Stimulated activated CD4-positive, alpha-beta T cell treated with anti-CD3 and anti-CD28 coated beads, Interleukin-4, amount 100 ng/mL, for 1 hour (primary cell): ENCODE measurements at places on chromosomes 6 and 20.

- no peak for DNase-seq
These were observed 8.2 kb downstream of the ZFAND3 start for GRCh38 chr6:37827603-37828265.

DNA sequence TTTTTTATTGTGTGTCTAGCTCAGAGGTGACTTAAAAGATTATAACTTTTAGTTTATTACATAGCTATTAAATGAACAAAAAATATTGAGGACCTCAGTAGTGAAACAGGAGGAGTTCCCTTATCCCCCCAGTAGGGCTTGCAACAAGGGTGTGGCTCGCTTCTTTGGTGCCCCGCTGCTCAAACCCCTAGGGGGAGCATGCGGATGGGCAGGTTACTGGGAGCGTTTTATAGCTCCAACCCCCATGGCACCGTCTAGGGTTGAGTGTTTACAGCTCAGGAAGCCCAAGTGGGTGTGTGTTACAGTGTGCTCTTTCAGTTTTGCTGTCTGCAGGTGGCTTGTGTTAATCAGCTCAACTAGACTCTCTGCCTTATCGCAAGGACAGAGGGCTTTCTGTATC is 1513.7 kb downstream of the GRIK2 start:
- DNase-seq, result no peak

DNA sequence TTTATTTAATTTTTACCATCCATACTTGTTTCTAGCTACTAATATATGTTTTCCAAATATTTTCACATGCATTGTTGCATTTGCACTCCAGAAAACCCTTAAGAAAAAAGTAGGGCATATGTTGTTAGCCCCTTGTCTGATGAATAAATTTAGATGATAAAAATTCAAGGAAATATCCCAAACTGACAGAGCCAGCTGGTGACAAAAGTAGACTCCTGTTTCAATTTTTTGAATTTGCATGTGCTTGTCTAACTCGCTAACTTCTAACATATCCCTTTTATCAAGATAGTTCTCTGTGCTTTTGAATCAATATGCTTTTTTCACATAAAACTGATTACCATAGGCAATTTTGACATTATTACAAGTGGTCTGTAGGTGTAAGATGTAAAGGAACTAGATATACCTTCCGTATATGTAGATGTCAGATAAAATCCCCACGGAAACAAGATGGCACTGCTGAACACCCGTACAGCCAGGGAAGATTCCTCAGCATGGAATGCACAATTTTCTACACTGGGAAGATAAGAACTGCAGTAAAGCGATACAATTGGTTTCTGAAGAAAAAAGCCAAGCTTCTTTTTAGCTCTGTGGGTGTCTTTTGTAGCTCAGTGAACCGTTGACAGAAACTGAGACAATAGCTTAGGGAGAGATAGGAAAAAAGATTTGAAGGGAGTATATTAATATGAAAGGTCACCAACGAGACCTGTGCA is 437.6 kb upstream of the RNF217 start:
- DNase-seq, result no peak

DNA sequence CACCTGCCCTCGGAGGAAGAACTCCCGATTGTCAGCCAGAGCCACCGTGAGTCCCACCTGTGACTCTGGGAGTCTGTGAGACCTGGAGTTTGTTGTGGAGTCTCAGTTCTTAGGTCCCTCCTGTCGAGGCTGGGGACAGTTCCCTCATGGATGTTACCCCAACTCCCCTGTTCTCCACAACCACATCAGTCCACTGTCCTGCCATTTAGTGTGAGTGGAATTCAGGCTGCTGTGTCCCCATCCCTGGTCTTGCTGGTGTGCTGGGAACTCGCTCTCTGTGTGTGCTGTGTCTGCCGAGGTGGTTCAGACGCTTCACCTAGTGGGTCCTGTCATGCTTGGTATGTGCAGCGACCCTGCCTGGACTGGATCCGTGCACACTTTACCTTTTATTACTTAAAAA is 163.2 kb downstream of the DTNBP1 start:
- DNase-seq, result no peak

DNA sequence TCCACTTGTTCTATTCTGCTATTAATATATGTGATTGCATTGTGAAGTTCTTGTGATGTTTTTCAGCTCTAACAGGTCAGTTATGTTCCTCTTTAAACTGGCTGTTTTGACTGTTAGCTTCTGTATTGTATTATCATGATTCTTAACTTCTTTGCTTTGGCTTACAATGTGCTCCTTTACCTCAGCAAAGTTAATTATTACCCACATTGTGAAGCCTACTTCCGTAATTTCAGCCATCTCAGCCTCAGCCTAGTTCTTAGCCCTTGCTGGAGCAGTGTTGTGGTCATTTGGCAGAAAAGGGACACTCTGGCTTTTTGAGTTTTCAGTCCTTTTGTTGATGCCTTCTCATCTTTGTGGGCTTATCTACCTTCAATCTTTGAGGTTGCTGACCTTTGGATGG is 440.2 kb downstream of the TBC1D32 start:
- DNase-seq, result no peak

GRCh38 chr6:41729624-41730023 is 5.8 kb downstream of the TFEB start:
- DNase-seq, result no peak

GRCh38 chr20:20736303-20736702 is 23.9 kb upstream of the RALGAPA2 start:
- DNase-seq, result no peak

GRCh38 chr6:13368079-13368730 is 39.9 kb upstream of the TBC1D7 start:
- DNase-seq, result no peak

- no peak for DNase-seq
These were observed 8.9 kb downstream of the MANBAL start for GRCh38 chr20:37298190-37298939.

DNA sequence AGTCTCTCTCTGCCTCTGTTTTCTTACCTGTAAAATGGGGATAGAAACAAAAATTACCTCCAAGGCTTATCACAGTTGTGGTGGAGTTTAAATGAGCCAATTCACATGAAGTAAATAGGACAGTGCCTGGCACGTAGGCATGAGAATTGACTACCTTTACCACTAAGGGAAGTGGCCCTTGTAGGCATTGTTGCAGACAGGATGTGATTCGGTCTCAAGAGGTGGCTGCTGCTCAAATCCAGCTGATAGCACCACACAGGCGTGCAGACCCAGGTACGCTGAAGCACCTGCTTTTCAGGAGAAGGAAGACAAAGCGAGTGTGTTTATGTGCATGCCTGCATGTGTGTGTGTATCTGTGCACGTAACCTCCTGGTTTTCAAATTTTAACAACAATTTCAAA is 108.6 kb downstream of the EYA2 start:
- no peak for DNase-seq

- DNase-seq, result peak; percentile 70
These were observed 86.0 kb downstream of the DHX35 start for GRCh38 chr20:39048000-39048696.

DNA sequence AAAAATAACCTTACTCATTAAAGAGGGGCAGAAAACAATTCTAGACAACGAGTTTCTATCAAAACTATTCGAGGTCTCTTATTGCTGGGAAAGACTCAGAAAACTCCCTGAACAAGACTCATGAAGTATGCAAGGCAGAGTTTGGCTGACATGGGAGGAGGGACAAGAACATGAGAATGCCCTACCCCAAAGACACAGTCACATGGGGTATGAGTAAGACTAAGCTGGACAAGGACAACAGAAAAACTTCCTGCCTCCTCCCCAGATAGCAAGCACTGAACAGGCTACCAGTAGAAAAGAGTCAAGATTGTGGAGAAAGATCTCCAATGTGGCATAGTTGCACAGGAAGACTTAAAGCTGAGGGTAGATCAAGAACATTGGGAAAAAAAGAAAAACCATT is 39.7 kb upstream of the PHIP start:
- DNase-seq, result no peak

DNA sequence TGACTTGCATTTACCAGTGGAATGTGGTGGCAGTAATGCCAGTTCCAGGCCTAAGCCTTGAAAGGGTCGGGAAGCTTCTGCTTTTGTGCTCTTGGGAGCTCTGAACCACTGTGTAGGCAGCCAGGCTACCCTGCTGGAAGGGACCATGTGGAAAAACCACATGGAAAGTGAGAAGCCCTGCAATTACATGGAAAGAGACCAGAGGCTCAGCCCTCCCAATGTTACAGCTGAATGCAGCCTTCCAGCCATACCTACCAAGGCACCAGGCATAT is 14.9 kb upstream of the KCNB1 start:
- DNase-seq, result no peak

GRCh38 chr6:1027795-1028569 is 283.9 kb upstream of the FOXQ1 start:
- DNase-seq, result no peak

DNA sequence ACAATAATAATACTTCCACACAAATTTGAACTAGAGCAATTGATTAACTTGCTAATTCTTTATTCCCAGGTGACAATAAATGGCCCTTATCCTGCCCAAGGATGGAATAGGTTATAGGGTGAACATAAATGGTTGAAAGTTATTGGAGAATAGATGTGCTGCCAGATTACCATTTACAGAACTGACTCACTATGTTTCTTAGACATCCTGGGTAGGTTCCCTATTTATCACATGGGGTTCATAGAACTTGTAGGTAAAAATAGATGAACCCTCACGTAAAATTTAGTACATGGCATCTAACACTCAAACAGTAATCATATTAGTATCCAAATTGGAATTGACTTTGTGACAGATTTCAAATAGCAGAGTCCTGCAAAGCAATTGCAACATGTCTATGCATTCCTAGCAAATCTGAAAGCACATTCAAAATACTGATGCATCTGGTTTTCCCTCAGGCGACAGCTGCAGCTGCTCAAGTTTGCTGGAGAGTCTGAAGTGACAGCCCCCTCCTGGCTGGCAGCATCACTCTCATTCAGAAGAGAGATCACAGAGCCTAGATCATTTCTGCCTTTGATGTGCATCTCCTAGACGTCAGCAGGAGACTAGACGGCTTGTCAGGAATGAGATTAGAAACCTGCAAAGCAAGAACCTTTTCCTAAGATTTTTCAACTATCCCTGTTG is 80.2 kb upstream of the RNF217 start:
- DNase-seq, result no peak

DNA sequence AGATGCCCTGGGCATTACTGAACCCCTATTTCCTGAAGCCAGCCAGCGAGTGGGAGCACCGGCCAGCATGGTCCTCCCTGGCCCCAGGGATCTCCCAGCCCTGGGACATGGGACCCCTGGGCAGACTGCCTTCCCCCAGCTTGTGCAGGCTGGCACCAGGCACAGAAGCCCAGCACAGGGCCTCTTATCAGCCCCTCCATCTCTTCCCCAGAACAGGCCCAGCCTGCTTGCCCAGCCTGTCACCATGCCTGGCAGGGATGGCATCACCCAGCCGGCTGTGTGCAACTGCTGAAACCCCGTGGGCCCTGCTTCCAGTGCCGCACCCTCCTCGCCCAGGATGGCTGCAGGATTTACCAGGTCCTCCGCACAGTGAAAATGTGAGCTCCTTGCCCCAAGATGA is 6.1 kb upstream of the OSBPL2 start:
- no peak for DNase-seq

DNA sequence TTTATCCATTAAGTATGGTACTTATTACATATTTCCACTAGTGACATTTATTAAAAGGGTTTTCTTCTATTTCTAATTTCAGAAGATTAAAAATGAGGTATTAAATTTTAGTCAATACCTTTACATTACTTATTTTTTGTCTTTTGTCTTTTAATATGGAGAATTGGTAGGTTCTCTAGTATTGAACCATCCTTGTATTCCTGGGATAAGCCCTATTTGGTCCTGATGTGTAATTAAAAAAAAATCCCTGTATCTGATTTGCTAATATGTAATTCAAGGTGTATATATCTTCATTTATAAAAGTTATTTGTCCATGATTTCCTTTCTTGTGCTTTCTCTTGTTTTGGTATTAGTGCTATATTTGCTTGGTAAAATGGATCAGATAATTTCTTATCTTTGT is 153.7 kb downstream of the TRMT11 start:
- DNase-seq, result no peak

DNA sequence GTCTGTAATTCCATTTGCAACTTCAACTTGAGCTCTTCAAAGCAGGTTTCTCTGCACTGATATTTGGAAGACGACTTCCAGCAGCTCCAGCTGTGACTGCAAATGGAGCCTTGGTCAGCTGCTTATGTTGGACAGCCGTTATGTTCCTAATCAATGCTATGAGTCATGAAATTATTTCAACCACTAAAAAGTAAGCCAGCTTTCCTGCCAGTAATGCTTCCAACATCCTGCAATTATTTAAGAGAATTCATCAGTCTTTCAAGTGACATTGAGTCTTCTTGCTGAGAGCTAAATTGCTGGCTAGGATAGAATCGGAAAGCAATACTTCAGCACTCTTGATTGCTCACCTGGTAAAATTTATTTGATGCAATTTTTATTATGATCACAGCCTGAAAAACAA is 375.7 kb downstream of the MMUT start:
- DNase-seq, result no peak

GRCh38 chr6:108133594-108134179 is 32.1 kb upstream of the NR2E1 start:
- DNase-seq, result no peak

GRCh38 chr6:47247227-47247797 is 62.4 kb downstream of the TNFRSF21 start:
- no peak for DNase-seq

GRCh38 chr6:43898358-43899131 is 128.5 kb downstream of the VEGFA start:
- DNase-seq, result no peak

DNA sequence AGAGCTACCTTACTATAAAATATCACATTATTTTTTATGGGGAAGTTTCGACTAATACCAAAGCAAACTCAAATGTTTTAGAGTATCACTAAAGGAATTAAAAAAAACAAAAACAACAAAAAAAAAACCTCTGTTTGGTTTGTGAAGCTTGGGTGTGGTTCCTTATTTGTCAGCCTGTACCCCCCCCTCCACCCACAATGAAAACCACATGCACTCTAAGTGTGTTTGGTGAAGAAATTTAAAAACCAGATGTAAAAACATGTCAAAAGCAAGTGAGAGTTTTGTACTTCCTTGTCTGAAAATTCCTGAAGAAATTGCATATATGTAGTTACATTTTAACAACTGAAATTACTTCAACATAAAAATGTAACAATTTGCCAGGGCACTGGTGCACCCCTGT is 3.1 kb downstream of the STK38 start:
- peak; percentile 17 for DNase-seq

DNA sequence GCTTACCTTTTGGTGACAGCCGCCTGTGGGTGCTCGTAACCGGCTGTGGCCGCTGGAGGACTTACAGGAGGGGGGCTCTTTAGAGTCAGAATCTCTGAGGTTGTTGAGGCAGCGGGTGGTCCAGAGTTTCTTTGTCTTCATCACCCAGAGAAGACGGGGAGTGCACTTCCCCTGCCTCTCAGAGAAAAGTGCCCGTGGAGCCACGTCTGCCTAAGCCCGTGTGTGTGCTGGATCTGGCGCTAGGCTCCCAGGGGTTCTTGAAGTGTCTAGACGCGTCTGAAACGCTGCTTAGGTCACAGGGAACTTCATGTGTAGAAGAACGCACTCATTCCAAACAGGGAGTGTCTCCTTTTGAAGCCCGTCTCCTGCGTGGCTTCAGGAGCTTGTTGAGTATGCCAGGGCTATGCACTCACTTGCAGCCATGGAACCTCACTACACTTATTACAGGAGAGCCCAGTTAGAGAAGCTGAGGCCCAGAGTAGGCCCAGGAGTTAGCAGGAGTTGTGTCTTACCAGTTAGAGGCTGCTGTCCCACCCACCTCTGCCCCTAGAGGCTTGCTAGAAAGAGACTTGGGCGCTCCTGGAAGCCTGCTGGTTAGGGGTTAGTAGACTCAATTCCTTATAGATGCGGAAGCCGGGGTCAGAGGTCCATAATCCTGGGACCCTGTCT is 1.3 kb downstream of the LSM14B start:
- DNase-seq, result no peak
